Epithelial cell of proximal tubule (primary cell): ENCODE measurements at places on chromosomes 4 and X.
A peak's percentile ranks its signal among the peaks of the same experiment; 100 is the strongest.

DNA sequence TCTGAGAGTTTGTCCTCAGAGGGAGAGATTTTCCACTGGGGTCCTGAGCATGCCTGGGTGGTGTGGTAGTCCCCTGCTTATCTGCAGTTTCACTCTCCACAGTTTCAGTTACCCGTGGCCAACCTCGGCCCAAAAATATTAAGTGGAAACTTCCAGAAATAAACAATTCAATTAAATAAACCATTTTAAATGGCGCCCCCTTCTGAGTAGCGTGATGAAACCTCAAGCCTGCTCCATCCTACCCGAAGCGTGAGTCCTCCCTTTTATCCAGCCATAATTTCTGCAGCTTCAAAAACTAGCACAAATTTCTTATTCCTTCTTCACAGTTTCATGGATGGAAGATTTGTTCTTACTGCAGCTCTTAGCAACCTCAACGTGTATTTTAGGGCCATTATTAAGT lies 26.7 kb downstream of the PNMA6E start:
- DNase-seq, result no peak

DNA sequence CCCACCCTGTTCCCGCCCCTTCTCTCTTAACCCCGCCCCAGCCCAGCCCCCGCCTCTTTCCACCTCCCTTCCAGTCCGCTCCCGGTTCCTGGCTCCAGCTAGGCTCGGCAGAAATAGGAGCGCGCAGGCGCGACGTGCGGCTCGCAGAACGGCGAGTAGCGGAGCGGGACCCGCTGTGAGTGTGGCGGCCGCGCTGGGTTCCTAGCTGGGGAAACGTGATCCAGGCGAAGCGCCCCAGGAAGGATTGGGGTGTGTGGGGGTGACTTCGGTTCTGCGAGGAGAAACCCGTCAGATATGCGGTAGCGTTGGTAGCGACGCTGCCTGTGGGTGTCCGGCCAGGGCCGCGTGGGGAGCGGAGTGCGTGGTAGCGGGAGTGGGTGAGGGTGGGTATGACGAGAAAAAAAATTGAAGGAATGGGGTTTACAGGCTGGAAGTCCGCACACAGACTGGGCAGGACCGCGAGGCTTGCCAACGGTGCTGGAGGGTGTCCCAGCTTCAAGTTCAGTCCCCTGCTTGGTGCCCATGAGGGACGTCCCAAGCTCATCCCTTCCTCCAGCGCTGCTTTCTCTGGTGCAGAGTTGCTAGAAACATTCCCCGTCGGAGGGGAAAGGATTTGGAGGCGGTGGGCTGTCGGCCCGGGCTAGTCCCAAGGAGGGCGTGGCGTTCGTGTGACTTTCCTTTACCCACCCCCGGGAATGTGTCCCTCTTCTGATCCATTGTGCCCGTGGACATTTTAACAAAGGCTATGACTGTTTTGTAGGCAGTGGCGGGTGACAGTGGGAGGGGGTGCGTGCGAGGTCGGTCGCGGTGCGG lies at the start of gene PRRG1:
Gene PRRG1 (plus strand): TSS at position 144 of the 813 bp plus-strand sequence. CDS start 56,886 bp downstream, outside the sequence.
- no peak for DNase-seq

GRCh38 chrX:41881166-41881565 lies 42.2 kb downstream of the CASK start:
- no peak for DNase-seq

DNA sequence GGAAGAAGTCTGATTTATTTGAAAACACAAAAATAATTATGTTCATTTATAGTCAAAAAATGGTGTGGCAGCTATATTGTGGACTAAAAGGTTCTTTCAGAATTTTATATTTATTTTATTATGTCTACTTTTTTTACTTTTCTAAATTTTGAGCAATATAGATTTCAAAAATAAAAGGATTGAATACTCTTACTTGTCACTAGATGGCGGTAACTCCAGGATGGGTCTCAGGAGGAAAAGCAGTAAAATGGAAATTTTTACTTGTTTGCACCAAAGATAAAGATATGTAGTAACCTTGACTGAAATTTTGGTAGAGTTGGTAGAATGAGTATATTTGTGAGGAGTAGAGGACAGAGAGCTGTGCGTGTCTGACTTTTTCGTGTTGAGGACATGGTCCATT lies 14.5 kb upstream of the DACH2 start:
- no peak for DNase-seq

DNA sequence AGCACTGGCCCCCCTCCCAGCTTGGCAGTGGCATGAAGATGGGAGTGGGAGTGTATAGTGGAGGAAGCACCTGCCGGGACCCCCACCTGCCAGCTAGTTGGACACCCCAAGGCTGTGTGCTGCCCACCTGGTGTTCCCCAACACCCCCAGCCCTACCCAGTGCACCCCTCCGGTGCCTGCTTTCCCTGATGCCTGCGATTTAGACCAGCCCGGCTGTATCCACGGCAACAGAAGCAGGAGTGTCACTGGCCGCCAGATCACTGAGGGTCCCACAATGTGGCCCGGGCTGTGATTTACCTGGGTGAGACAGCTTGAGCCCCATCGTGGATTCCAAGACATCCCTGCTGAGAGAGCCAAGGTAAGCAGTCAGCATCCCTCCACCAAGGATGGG lies 533 bp downstream of the GPR173 start:
- DNase-seq, result no peak

GRCh38 chr4:147340591-147341120 lies 140.2 kb upstream of the EDNRA start:
- DNase-seq, result no peak

GRCh38 chr4:70658418-70658817 lies 7.9 kb downstream of the JCHAIN start:
- DNase-seq, result no peak

DNA sequence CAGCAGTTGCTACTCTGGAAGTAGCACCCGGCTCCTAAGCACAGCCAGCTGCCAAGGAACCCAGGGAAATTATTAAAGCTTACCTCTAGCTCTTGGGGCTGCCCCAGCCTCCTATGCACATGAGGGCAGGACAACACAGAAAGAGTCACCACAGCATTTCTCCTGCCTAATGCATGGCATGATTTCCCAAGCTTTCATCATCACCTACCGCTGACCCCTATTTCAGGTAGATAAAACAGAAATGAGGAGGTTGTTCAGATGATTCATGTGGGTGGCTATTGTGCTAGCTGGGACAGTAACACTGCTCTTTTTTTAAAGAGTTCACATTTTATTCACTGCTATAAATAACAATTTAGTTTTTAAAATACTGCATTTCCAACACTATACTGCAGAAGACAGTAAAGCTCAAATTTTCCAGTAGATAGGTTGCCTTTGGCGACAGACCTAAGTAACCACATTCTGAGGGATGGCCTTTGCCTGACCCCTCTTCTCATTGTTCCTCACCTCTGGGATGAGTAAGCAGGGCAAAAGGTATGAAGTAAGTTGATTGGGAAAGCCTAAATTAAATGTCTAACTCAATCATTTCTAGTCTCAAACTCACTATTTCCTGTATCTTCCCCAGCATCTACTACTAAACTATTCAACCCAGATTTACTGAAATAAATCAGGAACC lies 16.7 kb downstream of the CASK start:
- peak; percentile 51 for DNase-seq

DNA sequence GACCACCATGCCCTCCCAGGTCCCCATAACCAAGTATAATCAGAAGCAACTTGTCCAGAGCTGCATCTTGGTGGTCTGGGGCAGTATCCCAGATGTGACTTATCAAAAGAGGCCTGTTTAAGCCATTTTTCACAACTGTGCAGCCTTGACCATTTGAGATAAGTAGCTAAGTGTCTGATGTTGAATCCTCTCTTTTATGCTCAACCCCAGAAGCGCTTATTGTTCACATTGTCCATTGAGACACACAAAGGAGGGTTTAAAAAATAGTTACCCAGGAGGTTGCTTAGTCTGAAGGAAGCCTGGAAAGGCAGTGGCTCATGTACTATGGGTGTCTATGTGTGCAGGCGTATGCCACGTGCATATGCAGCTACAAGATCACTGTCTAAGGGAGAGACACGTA lies 27.0 kb downstream of the ENPP6 start:
- no peak for DNase-seq

DNA sequence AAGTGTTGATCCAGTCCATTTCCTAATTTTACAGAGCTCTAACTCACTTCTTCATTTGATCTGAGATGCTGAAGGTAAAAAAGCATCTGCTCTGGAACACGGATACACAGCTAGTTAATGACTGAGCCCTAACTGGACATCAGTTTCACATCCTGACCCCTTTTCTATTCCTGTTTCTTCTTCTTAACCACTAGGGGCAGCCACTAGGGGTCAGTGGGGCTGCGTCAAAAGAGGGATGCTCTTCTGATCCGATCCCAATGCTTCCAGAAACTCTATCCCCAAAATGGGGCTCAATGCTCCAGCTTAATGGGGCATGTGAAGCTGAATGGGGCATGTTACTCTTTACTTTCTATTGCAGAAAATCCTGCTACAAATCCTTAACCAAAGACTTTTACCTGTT lies 33.4 kb upstream of the PHKA2 start:
- DNase-seq, result no peak

DNA sequence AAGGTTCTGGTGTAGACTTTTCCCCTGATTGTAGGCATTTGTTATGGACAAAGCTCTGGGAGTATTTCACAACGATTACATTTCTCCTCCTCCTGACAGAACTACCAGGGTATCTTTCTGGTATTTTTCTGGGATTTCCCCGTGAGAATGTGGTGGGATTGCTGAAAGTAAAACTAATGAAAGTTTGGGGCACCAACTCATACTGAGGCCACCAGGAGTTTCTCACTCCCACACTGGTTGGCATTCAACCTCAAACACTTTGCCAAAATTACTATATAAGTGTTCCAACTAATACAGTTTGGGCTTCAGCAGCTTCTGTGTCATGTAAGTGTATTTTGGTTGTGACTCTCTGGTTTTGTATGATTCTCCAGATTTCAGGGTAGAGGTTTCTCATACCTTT lies 855.1 kb downstream of the GLUD2 start:
- DNase-seq, result no peak

DNA sequence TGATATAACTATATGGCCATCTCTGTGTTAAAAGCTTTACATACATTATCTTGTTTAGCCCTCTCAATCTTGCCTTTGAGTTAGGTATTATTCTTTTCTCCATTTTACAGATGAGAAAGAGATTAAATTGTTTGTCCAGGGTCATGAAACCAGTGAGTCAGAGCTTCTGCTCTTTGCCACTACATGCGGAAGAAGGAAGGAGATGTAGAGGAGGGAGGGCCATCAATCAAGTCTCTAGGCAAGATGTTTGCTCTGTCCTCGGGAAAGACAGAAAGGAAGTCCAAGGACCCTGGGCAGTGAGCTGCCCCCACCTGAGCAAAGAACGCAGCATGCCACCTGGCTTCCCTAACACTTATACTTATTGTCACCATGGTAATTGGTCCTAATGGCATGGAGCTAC lies 133.7 kb upstream of the IL1RAPL2 start:
- DNase-seq, result no peak
